ENCODE measurements at places on chromosomes 5 and 9.

- no peak for DNase-seq
Observed at GRCh38 chr9:17322882-17323864, 188.3 kb downstream of the CNTLN start.

GRCh38 chr5:133118741-133119140 is 66.9 kb downstream of the HSPA4 start:
- DNase-seq: no peak

- DNase-seq: no peak
Observed at GRCh38 chr9:121376214-121376830, 6.3 kb upstream of the STOM start.

- no peak for DNase-seq
Observed at GRCh38 chr5:142420561-142421227, 95.9 kb upstream of the SPRY4 start.

Data from activated naive CD4-positive, alpha-beta T cell treated with anti-CD3 and anti-CD28 coated beads, Interleukin-2, amount 50 U/mL, for 72 hours (primary cell).